Hematopoietic multipotent progenitor cell (in vitro differentiated cells): ENCODE measurements at places on chromosomes 16 and 17. TPM values are rescaled to one million over a fixed set of nuclear protein-coding genes. Genes with fewer than 3 reads are reported as not detected.

HBQ1 gene
- 3.8 TPM for total RNA-seq

TMEM238L gene
- not detected for total RNA-seq

COQ9 gene
- total RNA-seq, result 52.0 TPM

C17orf78 gene
- not detected for total RNA-seq

SLC35G6 gene
- total RNA-seq, result not detected

PRR15L gene
- not detected for total RNA-seq

CDH13 gene
- total RNA-seq, result under 0.01 TPM

KRT25 gene
- not detected for total RNA-seq

DLX3 gene
- not detected for total RNA-seq

SPN gene
- total RNA-seq, result 451 TPM

ZNF205 gene
- total RNA-seq, result 4.8 TPM
